ENCODE measurements at places on chromosomes 4 and X. TPM values are rescaled to one million over a fixed set of nuclear protein-coding genes. Genes with fewer than 3 reads are reported as not detected.

- no peak for DNase-seq
Observed at GRCh38 chr4:79864500-79865200, 208.4 kb downstream of the ANTXR2 start.

Gene HELT
- total RNA-seq, result not detected

Gene ODAM
- total RNA-seq, result not detected

Gene ARL9
- total RNA-seq, result 0.24 TPM

- no peak for DNase-seq
Observed at GRCh38 chrX:11446336-11446735, 153.1 kb downstream of the AMELX start.

Gene NDST4
- 32.8 TPM for total RNA-seq

- DNase-seq, result no peak
Observed at GRCh38 chr4:108696160-108696559, 45.8 kb downstream of the OSTC start.

GRCh38 chrX:38052096-38052495, 45.7 kb downstream of the SYTL5 start:
- peak; percentile 67 for DNase-seq

- no peak for DNase-seq
Observed at GRCh38 chrX:9605484-9605883, 140.6 kb downstream of the TBL1X start.

Gene DCAF8L1
- total RNA-seq, result not detected

GRCh38 chrX:24553011-24553410, 87.9 kb downstream of the PDK3 start:
- peak; percentile 20 for DNase-seq

GRCh38 chr4:115945026-115945425, 831.6 kb upstream of the NDST4 start:
- no peak for DNase-seq

- no peak for DNase-seq
Observed at GRCh38 chr4:176718881-176719280, 73.8 kb downstream of the VEGFC start.

Gene GAB3
- total RNA-seq, result 0.09 TPM

DNA sequence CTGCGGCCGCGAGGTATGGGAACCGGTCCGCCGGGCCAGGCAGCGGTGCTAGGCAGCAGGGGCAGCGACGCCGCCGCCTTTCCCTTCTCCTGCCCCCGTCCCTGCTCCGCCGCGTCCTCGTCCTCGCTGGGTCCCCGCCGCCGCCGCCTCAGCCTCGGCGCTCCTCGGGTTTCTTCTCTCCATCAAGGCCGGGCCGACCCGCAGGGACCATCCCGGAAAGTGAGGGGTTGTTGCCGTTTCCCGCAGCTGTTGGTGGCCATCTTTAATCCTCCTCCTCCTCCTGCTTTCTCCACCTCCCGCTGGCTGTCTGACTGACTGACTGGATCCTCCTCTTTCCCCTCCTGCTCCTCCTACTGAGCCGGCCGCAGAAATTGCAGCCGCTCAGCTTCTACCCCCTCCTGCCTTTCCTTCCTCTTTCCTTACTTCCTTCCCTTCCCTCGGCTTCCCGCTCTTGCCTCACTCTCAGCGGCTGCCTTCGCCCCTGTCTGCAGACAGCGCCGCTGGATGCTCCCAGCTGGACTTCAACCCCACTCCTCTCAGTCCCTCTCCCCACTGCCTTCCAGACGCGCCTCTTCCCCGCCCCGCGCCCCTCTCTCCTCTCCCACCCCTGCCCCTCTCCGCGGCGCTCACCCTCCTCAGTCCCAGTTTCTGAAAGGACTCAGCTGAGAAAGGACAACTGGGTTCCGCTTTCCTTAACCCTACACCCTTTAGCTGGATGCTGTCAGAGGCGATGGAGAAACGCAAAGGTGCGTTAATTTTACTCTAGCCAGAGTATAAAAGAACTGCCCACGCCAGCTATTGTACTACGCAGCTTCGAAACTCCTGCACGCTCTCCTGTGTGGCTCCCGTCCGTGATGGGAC, at the start of gene WDFY3:
TSS of gene WDFY3 (minus strand) at position 309 of the 861 bp plus-strand sequence. CDS start 106,099 bp downstream, outside the sequence.
- peak; percentile 89 for DNase-seq

DNA sequence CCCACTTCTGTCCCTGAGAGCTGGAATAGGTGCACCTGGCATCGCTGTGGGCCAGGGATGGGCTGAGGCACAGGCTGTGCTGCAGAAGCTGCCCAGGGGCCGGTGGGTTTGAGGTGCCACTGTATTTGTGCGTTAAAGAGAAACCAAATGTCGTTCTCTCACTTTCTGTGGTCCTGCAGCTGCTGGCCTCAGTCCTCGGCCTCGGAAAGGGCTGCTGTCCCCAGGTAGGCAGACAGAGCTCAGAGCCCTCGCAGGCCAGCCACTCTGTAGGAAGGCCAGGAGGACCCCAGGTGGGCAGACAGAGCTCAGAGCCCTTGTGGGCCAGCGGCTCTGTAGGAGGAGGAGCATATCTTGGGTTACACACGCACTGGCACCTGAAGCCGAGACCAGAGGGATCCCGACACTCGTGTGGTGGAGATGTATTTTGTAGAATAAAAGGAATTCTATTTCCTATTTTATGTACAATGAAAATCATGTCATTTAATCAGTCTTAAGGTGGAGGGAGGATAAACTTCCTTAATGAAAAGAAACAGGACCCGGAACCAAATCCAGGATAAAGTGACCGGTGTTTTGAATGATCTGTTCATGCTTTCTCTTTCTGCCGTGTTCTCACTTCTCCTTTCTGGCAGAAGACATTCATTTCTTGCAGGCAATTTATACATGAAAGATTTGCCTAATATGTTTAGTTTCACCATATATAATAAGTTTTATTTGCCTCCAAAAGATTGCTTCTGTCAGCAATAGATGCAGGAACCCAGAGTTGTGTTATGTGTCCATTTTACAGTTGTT, 54.4 kb upstream of the HGFAC start:
- no peak for DNase-seq

GRCh38 chrX:129606918-129607317, 47.8 kb downstream of the APLN start:
- peak; percentile 79 for DNase-seq

Gene ENPP6
- not detected for total RNA-seq

Gene GIMD1
- total RNA-seq, result not detected

DNA sequence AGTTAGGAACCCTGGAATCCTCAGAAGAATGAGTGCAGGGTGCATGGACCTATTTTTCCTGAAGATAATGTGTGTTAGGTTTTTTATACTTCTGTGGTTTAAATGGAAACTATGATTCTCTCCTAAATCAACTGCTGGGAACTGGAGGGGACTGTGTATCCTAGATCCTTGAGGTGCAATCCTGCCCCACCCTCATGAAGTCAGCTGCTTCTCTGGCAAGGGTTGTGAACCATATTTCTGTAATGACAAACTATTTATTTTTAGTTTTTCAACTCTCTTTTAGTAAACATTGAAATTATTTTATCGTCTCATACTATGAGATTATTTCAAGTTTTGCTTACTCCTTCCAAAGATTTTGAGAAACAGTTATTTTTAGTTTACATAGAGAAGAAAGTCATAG, 25.8 kb upstream of the VEGFC start:
- no peak for DNase-seq

DNA sequence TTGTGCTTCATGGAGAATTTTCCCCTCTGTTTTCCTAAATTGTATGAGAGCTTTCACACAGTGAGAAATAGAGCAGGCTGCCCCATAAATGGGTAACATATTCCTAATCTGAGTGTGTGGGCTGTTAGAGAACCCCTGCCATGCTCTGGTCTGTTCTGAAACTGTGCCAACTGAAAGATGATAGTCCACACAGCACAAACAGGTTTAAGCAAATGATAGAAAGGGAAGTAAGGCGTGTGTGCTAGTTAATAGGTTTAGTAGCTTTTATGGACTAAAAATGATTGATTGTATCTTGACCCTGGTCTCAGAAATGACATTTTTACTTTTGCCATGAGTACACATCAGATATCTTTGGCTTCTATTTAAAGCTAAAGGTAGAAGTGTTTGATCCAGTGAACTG, 106.2 kb downstream of the PRRG1 start:
- peak; percentile 37 for DNase-seq

Gene KLB
- total RNA-seq, result not detected

- no peak for DNase-seq
Observed at GRCh38 chr4:183700407-183700806, 41.3 kb downstream of the TRAPPC11 start.

DNA sequence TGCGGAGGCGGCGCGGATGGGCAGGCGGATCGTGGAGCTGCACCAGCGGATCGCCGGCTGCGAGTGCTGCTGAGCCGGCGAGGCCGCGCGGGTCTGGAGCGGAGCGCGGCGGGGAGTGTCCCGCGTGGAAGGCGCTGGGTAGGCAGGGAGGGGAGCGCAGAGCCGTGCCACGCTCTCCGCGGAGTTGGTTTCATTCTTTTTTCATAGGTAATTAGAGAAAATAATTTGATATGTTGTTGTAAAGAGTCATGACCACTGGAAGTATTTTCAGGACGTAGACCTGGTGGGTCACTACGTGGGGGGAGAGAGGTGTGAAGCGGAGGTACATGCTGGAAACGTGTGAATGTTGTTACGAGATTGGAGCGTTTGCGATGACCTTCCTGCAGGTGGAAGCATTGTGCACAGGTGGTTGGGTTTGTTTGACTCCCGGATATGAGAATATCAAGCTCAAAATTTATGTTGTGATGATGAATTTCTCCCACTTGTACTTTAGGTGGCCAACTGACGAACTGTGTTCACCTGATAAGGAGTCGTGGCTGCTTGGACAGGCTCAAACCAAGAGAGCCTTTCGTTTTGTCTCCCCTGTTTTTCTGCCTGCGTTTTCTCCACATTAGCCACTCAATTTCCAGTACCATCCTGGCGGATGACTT, 19.1 kb upstream of the S100P start:
- DNase-seq, result peak; percentile 33

- DNase-seq, result peak; percentile 94
Observed at GRCh38 chrX:34585561-34585960, 71.5 kb downstream of the TMEM47 start.

- no peak for DNase-seq
Observed at GRCh38 chrX:111812889-111813563, 63.0 kb upstream of the TRPC5OS start.

Gene LIMCH1
- total RNA-seq, result 4.2 TPM

GRCh38 chrX:56751071-56751470, 22.0 kb downstream of the NBDY start:
- no peak for DNase-seq

Gene CTAG2
- not detected for total RNA-seq

- no peak for DNase-seq
Observed at GRCh38 chr4:155062948-155063347, 145.5 kb upstream of the NPY2R start.

DNA sequence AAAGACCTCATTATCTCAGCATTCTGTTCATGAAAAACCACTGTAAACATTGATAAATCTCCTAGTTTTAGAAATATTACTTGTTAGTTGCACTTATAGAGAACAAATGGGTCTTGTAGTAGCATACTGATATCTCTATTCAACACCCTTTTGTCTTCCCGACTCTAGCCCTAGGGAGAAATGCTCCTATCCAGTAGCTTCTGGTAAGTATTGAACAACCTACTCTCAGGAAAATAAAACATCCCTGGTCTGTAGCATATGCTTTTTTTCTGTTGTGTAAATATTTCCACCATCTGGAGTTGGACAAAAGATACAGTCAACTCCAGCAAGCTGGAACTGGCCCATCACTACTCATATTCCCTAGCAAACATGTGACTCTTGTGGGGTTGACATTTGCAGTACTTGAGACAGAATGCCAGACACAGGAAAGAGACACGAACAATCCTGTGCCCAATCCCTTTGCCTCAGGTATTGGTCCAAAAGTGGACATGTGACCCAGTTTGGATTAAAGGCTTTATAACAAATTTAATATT, 188.2 kb downstream of the GC start:
- DNase-seq, result no peak

Gene TRPC3
- 0.24 TPM for total RNA-seq

DNA sequence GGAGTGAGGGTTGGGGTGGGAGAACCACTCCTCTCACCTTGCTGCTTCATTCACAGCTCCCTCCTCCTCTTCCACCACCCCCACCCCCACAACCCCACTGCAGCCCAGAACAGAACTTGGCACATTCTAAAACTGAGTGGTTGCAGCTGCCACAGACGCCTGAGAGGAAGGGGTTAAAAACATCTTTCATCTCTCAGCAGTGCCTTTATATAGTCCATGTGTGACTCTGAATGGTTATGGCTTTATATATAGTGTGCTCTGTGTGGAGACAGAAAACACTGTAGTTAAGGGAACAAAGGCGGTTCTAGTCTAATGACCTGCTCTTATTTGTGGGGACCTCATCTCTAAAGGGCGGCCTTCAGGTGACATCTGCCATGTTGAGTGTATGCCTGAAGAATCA, 144.8 kb downstream of the BCOR start:
- DNase-seq, result no peak

Gene SUPT20HL2
- total RNA-seq, result not detected

DNA sequence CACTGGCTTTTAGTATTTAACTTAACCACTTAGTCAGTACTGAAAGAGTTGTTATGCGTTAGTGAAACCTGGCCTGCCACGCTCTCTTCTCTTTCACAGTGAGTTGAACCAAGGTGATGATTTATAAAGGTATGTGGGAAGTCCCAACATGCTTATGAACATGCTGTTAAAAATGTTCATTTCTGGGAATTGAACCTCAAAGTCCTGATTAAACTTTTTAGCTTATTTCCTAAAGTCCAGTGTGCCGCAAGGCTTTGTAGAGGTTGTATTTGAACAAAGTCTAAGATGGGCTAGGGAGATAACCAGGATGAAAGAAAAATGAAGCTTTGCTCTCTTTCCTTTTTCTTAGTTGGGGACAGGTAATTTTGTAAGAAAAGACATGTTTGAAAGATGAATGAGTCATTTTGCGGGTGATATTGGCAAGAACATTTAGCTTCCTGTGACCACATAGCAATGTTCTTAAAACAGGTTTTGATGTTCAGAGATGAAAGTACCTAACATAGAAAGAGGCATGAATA, 270.3 kb downstream of the DTHD1 start:
- DNase-seq, result no peak

Gene DRD5
- total RNA-seq, result not detected

DNA sequence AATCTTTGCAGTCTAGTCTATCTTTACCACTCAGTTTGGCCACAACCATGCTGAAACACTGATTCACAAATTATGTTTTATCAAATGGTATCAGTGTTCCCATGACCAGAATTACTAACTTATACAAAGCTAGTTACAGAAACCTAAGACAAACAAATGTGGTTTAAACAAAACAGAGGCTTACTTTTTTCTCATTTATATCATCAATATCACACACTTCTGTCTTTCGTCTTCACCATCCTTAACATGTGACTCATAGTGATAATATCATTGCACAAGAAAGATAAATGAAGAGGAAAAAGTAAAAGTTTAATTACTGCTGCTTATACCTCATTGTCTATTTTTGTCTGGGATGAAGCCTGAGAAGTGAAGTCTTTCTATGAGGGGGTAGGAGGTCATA, 406.6 kb downstream of the PCDH10 start:
- DNase-seq, result no peak

Gene SUPT20HL1
- total RNA-seq, result not detected

- no peak for DNase-seq
Observed at GRCh38 chrX:24231641-24232179, 82.2 kb downstream of the SUPT20HL2 start.

DNA sequence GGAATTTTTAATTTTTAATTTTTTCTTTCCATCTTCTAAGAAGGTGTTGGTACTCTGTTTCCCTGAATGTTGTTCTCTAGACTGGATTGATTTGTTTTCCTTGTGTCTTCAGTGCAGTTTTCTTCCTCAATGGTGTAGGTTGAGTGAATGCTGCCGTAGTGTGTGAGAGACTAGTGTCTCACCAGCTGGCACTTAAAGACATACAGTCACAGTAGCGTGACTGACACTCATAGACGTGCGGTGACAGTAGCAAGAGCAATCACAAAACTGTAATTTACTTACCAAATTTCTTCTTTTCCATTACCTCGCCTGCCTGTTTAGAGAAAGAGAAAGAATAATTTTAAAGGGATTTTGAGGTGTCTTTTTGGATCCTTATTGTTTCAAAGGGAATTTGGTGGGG, 21.4 kb upstream of the PGM2 start:
- no peak for DNase-seq
